ENCODE measurements at places on chromosomes 4 and X. TPM values are rescaled to one million over a fixed set of nuclear protein-coding genes. Genes with fewer than 3 reads are reported as not detected.

Gene CLIC2
- not detected for total RNA-seq

Gene NPNT
- 1.6 TPM for total RNA-seq

Gene UCP1
- 0.24 TPM for total RNA-seq

Gene CTPS2
- total RNA-seq, result 34.3 TPM

Gene NOX1
- total RNA-seq, result not detected

Gene TEC
- total RNA-seq, result 4.4 TPM

DNA sequence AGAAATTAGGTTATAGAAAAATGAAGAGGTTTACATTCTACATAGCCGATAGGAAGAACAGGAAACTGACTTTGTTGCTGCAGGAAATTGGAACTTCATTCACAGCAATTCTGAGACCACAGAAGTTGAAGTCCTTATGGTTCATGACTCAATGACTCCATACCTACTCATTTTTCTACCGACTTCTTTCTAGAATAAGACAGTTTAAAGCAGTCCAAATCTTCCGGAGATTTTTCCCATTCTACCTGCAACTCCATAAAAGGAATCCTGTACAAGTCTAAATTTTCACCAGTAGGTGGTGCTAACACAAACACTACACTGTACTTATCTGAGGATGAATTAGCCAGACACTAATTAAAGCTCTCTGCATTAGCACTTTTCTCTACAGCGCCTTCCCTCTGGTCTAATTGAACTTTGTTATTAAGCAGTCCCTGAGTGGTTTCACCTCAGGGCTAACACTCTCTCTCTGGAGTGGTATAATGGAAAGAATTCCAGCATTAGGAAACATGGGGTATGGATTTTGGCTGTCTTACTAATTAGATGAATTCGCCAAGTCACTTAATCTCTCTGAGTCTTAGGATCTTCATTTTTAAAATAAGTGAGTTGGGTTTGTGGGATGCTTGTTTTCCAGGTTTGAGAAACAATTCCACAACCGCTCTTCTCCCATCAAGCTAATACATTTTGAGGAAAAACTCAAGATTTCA, 167.9 kb downstream of the SMIM20 start:
- DNase-seq, result no peak

DNA sequence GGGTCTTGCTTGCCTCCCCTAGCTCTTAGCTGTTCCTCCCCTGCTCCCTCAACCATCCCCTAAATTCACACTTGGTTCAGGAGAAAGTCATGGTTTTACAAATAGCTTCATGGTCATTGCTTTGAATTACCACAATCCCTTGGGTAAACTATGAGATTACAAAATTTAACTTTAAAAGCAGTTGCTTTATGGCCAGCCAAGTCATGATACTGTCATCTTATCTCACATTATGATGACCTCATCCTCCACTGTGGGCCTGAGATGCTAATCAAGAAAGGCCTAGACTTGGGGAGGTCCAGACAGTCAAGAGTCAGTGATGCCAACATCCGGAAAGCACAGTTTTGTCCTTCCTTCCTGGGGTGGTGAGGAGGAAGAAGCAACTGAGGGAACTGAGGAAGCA, 10.5 kb upstream of the FGF16 start:
- DNase-seq, result no peak

DNA sequence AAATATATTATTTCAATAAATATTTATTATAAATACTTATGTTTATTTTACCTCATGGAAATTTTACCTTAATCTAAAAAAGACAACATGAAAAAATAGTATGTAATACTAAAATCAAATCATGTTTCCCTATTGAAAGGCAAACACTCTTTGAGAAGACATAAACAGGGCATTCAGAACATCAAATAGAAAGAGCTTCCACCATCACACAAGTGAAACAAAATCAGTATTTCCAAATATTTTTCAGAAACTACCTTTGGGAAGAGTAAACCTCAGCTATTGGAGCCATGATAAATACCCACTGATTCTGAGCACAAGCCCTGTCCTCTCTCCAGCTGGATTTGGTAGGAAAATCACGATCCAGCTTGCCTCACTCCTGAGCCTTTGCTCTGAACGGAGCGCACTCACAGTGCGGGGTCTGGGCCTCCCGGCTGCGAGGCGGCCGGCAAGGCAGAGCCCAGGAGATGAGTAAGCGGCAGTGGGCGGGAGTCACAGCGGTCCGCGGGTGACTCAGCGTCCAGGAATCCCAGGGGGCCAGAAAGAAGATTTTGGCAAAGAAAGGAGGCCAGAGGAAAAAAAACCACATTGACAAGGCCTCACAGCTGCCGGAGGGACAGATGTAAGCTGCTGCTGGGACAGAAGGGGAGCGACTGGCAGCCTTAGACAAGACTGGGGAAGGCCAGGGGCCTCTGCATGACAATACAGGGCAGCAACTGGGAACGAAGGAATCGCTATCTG, 14.7 kb upstream of the ANXA5 start:
- peak; percentile 97 for DNase-seq

- DNase-seq, result no peak
Measured at GRCh38 chrX:63658920-63659319, 126.1 kb downstream of the ARHGEF9 start.

GRCh38 chrX:140091125-140091886, 126.0 kb upstream of the CXorf66 start:
- peak; percentile 81 for DNase-seq

DNA sequence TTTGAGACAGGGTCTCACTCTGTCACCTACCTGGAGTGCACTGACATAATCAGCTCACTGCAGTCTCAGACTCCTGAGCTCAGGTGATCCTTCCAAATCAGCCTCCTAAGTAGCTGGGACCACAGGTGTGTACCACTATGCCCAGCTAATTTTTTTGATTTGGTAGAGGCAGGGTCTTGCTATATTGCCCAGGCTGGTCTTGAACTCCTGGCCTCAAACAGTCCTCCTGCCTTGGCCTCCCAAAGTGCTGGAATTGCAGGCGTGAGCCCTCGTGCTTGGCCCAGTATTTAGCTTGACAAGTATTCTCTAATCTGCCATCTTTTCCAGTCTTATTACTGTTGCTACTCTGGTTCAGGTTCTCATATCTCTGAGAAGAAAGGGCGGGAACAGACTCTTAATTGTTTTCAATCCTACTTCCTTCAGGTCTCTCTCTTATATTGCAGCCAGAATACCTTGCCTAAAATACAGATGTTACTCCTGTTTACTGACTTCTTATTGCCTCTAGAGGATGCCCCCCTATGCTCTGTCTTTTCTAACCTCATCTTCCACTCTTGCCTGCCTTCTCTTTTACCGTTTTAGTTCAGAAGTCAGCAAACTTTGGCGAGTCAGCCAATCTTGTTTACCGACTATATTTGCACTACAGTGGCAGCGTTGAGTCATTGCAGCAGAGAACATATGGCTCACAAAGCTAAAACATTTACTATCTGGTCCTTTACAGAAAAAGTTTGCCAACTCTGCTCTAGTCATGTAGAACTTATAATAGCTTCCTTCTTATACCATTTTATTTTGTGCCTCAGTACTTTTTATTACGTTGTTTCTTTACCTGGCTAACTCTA, 19.0 kb downstream of the MRPL1 start:
- no peak for DNase-seq

DNA sequence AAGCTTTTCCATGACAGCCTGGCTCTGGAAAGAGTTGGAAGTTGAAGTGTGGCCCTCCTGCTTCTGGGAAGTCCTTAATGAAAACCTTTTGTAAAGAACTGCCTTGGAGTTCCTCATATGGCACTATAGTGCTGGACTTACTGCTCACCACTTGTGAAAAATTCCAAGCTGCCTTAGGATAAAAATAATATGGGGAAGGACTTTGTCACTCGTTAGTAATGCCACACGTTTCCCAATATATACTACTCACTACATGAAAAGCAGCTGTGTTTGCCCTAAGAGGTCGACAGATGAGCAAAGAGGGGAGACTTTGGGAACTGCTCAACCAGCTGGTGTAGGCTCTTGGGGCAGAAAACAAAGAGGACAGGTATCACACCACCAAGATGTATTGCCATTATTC, 11.7 kb downstream of the OPHN1 start:
- DNase-seq, result no peak

DNA sequence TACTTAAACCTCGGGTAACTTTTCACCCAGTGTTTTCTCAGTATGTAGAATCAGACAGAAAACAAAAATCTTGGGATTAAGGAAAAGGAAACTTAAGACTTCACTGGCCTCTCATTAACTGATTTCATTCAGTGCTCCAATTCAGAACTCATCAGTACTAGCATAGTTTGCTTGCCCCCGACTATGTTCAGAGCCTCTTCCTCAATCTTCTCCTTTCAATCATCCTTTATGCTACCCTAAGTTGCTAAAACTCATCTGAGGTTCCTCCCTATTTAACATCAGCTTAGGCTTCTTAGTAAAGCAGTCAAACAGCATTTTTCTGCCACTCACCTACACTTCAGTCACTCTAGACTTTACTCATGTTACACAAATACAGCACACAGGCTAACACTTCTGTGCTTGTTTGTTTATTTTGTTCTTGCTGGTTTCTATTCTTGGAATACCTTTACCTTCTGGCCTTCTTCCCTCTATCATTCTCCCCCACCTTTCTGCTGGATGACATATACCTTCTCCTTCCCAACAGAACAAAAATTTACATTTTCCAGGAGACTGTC, 163.0 kb upstream of the TLL1 start:
- no peak for DNase-seq

DNA sequence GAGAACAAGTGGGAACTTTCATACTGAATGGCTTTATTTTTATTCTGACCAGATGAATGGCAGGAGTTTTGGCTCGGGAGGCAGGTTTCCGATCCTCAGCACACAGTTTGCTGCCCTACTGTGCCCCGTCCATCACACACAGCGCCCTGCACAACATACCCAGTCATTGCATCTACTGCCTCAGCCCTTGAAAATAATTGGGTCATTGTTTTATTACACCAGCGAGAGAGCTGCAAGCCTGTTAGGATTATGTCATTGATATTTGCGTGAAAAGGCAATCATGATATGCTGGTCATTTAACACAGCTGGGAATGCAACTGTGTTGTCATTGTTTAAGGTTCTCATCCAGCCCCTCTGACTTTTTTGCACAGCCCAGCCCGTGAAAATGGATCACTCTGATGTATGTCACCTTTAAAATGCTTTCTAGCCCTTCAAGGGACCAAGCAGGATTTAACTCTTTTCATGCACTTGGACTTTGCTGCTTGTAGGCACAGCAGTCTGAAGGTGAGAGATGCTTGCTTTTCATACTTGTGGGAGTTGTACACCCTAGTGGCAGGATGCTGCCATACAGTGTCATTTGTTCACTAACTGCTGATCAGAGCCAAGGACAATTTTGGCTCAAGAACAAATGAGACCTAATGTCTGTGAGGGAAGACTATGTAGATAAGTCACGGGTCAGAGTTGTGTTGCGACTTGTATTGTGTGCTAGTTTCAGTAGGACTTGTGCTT, 62.3 kb downstream of the RTL9 start:
- no peak for DNase-seq

GRCh38 chr4:82138374-82138773, 235.4 kb downstream of the HNRNPD start:
- no peak for DNase-seq

- no peak for DNase-seq
Measured at GRCh38 chr4:123299212-123299691, 97.3 kb upstream of the SPRY1 start.

DNA sequence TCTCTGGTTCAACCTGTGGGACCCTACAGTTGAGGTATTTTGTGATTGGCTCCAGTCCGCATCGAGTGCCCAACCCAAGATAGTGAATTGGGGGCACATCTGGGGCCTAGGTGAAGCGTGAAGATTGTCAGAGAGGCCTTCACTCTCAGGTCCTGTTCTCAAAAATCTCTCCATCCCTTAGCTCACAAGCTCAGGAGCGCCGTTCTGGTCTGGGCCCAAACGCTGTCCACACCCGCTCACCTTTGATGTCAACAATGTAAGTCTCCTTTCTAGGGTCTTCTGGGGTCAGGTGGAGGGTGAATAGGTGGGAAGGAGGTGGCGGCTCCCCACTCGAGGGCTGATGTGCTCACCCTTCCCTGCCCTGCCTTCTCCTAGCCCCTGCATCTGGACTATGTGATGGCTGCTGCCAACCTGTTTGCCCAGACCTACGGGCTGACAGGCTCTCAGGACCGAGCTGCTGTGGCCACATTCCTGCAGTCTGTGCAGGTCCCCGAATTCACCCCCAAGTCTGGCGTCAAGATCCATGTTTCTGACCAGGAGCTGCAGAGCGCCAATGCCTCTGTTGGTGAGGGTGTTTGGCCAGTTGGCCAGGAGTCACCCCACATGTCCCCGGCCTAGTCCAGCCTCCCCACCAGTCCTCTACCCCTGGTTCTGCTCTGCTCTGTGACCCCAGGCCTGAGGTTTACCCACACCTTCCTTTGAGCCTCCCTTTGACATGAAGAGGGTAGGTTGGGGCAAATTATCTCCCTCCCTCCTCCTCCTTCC, 7.6 kb upstream of the CDK16 start:
- no peak for DNase-seq

DNA sequence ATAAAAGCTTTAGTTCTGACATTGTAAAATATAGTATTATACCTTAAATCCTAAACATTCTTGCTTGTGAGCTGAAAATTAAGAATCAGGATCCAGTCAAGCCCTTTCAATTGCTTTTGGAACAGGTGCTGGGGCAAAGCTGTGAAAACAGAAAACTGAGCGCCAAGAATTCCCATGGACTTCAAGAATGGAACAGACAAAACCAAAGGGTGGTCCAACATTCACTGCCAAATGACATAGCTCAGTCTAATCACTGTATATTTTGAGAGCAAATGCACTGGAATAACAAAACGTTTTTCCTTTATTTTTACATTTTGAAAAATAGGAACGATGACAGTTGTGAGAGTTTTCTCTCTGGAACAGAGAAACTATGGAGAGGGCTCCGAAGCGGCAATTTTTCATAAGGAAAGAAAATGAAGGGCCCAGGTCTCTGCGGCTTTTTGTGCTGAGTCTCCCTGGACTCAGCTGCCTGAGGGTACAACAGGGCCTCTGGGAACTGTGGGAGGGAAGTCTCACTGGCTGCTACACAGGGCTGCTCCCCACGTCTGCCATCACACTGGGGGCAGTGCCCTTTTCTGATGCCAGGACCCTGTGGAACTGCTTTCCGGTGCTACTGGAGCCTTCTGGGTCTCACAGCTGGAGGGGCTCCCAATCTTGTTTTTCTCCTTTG, 56.0 kb upstream of the BMPR1B start:
- DNase-seq, result no peak

GRCh38 chr4:16759931-16760582, 138.4 kb downstream of the LDB2 start:
- no peak for DNase-seq

DNA sequence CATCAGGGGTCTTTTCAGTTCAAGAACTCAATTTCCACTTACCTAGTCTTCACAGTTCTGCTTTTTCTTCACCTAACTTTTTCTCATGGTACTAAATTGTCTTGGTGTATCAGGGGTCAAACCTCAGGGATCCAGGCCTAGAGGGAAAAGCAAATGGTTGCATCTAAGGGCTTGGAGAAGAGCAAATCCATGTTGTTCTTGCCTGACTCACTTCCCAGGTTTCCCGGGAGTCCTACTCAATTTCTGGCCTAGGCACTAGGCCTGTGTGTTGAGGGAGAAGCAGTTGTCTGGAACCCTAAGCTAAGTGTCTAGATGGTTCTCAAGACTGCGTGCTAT, 191.9 kb upstream of the STK26 start:
- DNase-seq, result no peak

DNA sequence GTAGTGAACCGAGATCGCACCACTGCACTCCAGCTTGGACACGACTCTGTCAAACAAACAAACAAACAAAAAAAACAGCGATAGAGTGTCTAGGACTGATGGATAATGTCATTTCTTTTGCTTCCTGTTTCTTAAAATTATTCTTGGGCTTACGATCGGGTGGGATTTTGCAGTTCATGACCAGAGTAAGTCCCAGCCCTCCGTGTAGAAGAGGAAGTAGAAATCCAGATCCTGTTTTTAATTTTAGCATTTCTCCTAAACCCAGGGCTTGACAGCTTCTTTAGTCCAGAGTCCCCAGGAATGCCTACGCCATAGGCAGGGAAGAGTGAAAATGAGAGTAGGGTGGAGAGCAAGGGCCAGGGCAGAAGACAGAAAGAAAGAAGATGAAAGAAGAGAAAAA, 94.3 kb downstream of the HPRT1 start:
- no peak for DNase-seq
